ENCODE measurements at places on chromosomes 4 and X. TPM values are rescaled to one million over a fixed set of nuclear protein-coding genes. Genes with fewer than 3 reads are reported as not detected.
A peak's percentile ranks its signal among the peaks of the same experiment; 100 is the strongest.

DNA sequence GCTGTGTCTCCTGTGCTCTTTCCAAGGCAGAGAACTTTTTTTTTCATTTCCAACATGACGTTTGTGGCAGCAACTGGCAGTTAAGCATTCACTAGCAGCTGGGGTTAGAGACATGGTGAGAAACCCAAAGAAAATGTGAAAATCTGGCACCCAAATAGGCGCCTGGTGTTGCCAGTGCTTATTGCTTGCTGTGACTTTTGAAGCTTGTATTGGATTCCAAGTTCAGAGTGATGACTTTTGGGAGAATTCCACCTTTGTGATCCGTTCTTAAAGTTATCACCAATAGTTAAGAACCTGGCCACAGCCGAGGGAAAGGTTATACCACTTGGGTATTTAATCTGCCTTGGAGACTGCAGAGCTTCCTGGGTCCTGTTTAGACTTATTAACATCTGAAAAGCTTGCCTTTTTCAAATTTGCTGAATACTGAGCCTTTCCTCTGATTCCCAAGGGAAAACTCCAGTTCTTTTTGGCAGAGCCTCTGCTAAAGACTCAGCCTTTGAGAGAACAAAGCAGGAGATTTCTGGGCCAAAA is 101.0 kb downstream of the OPHN1 start:
- DNase-seq: no peak

DNA sequence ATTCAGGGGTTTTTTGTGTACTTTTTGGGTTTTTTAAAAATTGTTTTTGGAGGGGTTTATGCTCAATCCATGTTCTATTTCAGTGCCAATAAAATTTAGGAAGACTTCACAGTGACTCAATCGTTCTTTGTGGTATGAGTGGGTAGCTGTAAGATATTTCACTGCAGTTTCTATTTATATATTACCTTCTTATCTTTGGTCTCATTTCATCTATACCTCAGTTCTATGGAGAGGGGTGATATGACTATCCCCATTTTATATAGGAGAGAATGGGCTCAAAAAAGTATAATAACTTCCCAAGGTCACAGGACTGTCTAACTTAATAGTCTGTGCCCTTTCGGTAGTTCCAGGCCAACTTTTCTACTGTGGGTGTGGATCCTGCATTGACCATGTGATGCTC is 74.4 kb downstream of the MSN start:
- DNase-seq: no peak

DNA sequence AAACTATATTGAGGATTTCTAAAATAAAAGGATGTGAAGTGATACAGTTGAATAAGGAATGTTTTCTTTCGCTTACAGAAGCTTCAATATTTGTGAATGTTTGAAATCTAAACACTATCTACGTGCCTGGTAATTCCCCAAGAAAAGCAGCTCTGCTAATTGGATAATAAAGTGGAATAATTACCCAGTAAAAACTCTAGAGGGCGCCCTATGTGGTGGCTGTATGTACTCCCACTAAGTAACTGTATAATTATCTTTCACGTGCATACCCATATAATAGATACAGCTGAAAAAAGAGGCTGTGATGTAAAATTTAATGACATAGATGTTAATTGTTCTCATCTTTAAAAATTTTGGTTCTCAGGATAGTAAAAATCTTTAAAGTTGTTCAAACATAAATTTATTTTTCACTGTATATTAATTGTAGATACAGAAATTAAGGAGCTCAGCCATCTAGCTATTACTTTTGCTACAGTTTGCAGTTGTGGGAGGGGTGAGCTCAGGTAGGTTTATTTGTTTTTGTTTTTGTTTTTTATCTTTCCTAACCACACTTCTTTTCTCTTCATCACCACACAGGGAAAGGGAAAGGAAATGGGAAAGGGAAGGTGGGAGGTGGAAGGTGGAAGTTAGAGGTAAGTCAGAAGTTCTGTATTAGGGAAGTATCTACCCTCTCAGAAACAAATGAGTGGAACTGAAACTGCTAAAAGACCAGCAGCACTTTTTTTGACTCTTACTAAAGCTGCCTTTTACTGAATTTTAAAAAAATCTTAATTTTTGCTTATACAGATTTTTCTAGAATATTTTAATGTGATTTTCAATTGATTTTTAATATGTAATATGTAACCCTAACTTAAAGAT is 151.7 kb upstream of the RPS6KA6 start:
- peak; percentile 44 for DNase-seq

GRCh38 chrX:146907391-146908240 is 93.1 kb upstream of the CXorf51A start:
- DNase-seq: no peak

Gene AMOT
- 10.9 TPM for total RNA-seq

- no peak for DNase-seq
Measured at GRCh38 chrX:110755061-110755460, 40.6 kb downstream of the CHRDL1 start.

- peak; percentile 10 for DNase-seq
Measured at GRCh38 chrX:75746891-75747639, 38.0 kb downstream of the MAGEE2 start.

DNA sequence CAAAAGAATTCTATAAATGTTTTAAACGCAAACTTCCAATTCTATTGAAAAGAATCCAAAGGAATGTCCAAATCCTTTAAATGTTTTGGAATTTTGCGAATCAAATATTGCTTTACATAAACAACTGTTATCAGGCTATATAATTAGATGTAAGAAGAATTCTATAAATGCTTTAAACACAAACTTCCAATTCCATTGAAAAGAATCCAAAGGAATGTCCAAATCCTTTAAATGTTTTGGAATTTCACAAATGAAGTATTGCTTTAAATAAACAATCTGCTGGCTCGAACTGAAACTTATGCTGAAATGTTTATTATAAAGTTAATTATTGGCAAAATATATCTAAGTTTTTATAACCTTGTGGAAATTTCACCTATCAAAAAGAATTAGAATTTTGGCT is 16.1 kb downstream of the DAPP1 start:
- no peak for DNase-seq

DNA sequence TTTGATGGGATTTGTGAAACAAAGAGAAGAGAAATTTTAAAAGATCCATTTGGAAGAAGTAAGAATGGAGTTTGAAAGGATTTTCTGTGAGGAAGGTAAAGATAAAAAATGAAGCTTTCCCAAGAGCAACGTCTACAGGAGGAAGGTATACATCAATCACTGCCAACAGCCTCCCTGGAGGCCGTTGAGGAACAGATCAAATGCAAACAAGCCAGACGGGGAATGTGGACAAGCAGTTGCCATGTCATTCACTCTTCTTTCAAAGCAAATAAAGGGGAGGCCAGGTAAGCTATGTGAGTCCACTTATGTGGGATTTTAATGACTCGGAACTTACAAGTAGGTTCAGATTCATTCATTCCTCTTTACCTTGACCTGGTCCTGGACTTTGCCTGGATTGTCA is 1020.5 kb upstream of the AGA start:
- no peak for DNase-seq

DNA sequence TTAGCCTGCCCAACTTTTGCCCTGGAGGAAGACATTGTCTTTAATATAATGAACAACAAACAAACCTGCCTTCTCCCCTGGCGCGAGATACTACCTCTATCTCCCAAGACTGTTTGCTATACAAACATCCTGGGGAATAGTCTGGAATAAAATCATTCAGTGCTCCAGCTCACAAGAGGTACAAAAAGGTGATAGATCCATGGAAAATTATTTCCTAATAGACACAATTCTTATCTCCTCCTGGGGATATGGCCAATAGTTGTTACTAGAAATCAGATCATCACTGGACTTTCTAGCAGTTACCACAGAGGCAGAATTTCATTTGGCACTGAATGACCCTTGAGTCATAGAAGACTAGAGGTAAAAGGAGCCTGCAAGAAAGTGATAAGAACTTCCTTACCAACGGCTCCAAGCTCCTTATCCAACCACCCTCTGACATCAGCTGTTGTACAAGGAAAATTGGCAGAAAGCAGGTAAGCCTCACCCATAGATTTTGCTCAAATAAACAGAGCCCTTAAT is 38.1 kb downstream of the MID1 start:
- DNase-seq: peak; percentile 49

GRCh38 chrX:124125471-124125870 is 164.0 kb downstream of the STAG2 start:
- no peak for DNase-seq

Gene NKX3-2
- under 0.01 TPM for total RNA-seq

GRCh38 chr4:168124008-168124641 is 31.8 kb downstream of the ANXA10 start:
- peak; percentile 36 for DNase-seq

GRCh38 chr4:2006956-2007653 is 1.7 kb downstream of the NELFA start:
- no peak for DNase-seq

Gene FRG2
- total RNA-seq: not detected

Gene GPM6B
- 0.13 TPM for total RNA-seq

Gene MAGEC1
- not detected for total RNA-seq

DNA sequence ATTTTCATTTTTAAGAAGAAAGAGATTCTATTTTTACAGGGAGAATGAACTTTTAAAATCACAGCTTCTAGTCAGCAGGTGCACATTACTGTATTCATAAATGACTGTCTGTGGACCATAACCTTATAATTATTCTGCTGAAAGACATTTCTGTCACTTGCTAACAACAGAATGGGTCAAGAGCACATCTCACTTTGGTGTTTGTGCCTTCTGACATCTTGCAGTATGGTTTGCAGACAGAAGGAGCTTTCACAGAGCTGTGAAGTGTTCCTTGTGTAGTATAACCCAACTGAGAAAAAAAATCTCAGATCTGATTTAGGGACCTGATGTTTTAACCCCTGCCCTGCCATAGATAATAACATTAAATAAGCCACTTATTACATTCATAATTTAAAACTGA is 131.4 kb upstream of the CTSO start:
- DNase-seq: no peak

Gene DOK7
- total RNA-seq: not detected

GRCh38 chr4:53744446-53745160 is 153.3 kb upstream of the LNX1 start:
- no peak for DNase-seq

Gene HSFX1
- total RNA-seq: 0.26 TPM

- no peak for DNase-seq
Measured at GRCh38 chr4:51942833-51943215, 77.3 kb downstream of the LRRC66 start.

DNA sequence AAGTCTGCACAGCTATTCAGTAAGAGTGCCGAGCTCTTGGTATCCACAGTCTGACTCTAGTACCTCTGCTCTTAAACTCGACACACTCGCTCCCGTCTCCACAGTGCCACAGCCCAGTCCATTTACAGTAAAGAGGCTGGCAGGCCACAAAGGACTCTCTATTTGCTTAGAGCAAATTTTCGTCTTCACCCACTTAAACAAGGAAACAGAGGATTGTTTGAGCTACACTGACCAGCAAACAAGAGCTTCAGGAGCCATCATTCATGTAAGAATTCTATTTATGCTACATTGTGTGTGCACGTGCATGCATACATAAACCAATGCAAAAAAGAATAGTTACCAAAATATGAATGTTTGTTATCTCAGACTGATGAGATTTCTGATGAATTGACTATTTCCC is 290.2 kb downstream of the USP46 start:
- no peak for DNase-seq

DNA sequence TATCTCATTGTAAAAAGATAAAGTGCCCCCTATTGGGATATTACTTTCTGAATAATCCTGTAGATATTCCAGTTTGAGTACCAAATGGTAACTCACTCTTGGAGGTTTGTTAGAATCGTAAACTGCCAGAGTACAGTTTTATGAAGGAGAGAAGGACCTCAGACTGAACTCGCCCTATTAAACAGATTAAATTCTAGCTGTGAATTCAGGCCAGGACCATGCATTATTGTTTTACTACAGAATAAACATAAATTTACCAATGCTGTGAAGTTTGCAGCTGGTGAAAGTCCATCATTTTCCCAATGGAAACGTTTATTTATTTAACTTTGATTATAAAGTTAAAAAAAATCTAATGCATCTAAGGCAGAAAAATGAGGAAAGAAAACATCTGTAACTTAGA is 20.2 kb upstream of the PRDM5 start:
- no peak for DNase-seq

DNA sequence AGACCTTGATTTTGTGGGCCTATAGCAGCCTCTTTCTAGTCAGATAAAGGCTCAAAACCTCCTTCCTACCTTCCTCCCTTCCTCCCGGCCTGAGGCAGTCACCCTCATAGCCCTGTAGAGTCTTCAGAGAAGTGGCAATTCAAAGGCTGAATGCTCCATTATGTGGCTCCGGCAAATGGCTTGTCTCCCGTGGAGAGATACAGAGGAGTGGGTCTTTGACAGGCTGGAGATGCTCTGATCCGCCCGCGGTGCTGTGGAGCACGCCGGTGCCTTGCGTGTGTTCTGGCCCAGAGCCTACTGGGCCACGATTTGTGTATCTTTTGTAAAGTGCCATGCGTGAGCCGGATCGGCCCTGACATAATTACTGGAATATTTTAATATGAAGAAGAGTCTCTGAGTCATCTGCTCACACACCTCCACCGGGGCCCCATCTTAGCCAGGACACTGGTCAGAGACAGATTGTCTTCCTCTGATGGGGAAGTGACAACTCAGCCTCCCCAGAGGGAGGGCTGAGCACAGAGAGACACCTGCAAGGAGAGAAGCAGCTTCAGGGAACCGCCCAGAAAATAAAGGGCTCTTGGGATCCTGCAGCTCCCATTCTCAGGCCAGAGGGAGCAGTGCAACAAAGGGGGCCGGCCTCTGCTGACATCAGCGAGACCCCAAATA is 88.7 kb downstream of the DCTD start:
- DNase-seq: no peak

- no peak for DNase-seq
Measured at GRCh38 chr4:149716728-149717127, 98.9 kb downstream of the IQCM start.

DNA sequence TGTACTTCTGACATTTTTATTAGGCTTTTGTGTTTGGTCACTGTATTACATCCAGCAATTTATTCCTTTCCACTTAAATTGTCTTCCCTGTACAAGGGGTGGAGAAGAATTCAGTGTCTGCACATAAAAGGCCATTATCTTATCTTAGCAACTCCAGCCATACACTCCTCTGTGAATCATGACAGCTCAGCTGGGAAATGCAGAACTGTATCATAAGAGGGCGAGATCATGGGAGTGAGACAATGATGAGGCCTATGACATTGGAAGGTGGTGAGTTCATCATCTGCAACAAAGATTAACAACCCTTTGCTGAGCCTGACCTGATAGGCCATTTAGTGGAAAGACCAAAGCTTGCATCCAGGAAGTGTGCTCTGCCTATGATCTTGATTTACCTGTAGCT is 33.3 kb downstream of the SLIT2 start:
- no peak for DNase-seq

Gene IL9R
- total RNA-seq: under 0.01 TPM

Data from dermis microvascular lymphatic vessel endothelial cell (primary cell).